ENCODE measurements at places on chromosomes 13 and 19. TPM values are rescaled to one million over a fixed set of nuclear protein-coding genes. Genes with fewer than 3 reads are reported as not detected.

TSEN34 gene
- total RNA-seq = 122 TPM

CYP2A6 gene
- total RNA-seq = not detected

CLDN10 gene
- 0.15 TPM for total RNA-seq

LRRC63 gene
- 0.08 TPM for total RNA-seq

NUDT15 gene
- total RNA-seq = 27.0 TPM

COG3 gene
- 12.7 TPM for total RNA-seq

SAMD1 gene
- 39.0 TPM for total RNA-seq

GSX1 gene
- not detected for total RNA-seq

COL5A3 gene
- total RNA-seq = 2.7 TPM

TIMM44 gene
- 28.9 TPM for total RNA-seq

ZNF527 gene
- total RNA-seq = 3.0 TPM

CPB2 gene
- not detected for total RNA-seq

LILRA6 gene
- total RNA-seq = 0.08 TPM

CNN1 gene
- 0.32 TPM for total RNA-seq

CD209 gene
- not detected for total RNA-seq

DCT gene
- total RNA-seq = not detected

CLEC4M gene
- total RNA-seq = not detected

CADM4 gene
- 8.9 TPM for total RNA-seq

ADAMTSL5 gene
- total RNA-seq = 3.5 TPM

DHDH gene
- total RNA-seq = 1.6 TPM

ZNF177 gene
- total RNA-seq = 0.44 TPM

IL11 gene
- 14.6 TPM for total RNA-seq

VSIG10L gene
- 14.8 TPM for total RNA-seq

NLRP11 gene
- total RNA-seq = 0.06 TPM

IER2 gene
- 46.5 TPM for total RNA-seq

MISP3 gene
- 3.8 TPM for total RNA-seq

ADGRE3 gene
- total RNA-seq = not detected

JSRP1 gene
- total RNA-seq = 0.75 TPM

IZUMO2 gene
- total RNA-seq = not detected
